ENCODE measurements at places on chromosomes 6 and 20. TPM values are rescaled to one million over a fixed set of nuclear protein-coding genes. Genes with fewer than 3 reads are reported as not detected.

- no peak for DNase-seq
These were observed 162.0 kb upstream of the ECI2 start for GRCh38 chr6:4297348-4297747.

DNA sequence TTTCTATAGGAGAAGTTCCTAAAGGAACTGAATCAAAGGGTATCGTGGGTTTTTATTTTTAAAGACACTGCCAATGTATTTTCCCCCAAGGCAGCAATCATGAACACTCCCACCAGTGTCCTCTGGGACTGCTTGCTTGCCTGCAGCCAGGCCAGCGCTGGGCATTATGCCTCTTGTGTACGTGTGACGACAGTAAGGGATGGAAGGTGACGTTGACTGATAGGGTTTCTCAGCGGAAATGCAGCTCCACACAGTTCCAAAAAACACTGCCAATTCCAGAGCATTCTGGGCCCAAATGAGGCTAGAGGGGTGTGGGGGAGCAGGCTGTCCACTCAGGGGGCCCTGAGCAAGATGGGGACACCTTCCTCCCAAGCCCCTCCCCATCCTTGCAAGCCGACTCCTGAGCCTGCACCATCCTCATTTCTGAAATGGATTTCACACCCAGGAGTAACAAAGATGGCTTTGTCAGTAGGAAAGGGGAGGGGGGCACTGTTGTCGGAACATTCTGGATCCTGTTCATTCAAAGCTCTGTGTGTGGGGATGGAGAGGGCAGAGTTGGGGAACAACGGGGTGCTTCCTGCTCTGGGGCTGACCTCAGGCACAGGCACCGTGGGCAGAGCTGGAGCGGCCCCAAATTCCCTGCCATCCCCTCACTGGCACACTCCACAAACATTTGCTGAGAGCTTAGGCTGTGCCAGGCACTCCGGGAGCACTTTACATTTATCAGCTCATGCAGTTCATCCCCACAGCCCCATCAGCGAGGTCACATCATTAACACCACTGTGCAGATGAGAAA, 20.0 kb downstream of the PREX1 start:
- no peak for DNase-seq

GRCh38 chr20:50371878-50372769, 138.1 kb upstream of the PTPN1 start:
- DNase-seq = no peak

DNA sequence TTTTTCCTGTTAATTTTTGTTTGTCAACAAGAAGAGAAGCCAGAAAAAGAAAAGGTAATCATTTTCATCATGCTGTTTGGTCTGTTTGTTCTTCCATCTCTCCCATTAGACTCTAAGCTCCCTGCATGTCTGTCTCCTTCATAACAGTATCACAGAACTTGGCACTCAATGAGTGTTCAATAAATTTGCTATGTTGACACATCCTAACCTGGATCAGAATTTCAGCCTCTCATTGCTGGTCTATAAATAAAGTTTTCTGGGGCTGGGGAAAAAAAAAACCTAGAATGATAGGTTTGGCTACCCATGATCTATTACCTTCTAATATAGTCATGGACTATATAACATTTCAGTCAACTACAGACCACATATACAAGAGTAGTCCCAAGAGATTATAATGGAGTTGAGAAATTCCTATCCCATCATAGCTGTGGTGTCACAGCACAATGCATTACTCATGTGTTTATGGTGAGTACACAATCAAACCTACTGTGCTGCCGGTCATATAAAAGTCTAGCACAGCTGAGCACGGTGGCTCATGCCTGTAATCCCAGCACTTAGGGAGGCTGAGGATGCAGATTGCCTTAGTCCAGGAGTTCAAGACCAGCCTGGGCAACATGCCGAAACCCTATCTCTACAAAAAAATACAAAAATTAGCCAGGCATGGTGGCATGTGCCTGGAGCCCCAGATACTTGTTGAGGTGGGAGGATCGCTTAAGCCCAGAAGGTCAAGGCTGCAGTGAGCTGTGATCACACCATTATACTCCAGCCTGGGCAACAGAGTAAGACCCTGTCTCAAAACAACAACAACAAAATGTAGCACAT, 5.9 kb downstream of the NUDT3 start:
- DNase-seq = no peak

DNA sequence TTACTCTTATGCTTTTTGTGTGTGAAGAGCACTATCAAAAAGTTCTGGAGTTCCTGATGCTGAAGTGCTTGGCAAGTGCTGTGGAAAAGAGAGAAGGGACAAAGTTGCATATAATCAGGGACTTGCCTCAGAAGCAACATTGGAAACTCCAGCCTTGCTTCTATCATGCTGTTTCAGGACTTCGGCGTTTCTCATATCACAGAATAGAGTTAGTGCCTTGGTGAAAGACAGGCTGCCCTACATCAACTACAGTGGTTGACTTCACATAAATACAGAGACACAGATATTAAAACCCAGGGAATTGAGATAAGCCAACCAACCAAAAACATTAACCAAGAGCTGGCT, 36.2 kb upstream of the CDKAL1 start:
- no peak for DNase-seq

The LY6G5C gene
- total RNA-seq = 1.7 TPM

The DLL1 gene
- 5.3 TPM for total RNA-seq

- no peak for DNase-seq
These were observed 239.1 kb downstream of the HDGFL1 start for GRCh38 chr6:22808466-22808865.

GRCh38 chr6:144607998-144608735, 323.0 kb downstream of the UTRN start:
- no peak for DNase-seq

GRCh38 chr6:14187406-14187805, 69.8 kb downstream of the CD83 start:
- DNase-seq = no peak
